ENCODE measurements at places on chromosomes 11 and 22. TPM values are rescaled to one million over a fixed set of nuclear protein-coding genes. Genes with fewer than 3 reads are reported as not detected.
A peak's percentile ranks its signal among the peaks of the same experiment; 100 is the strongest.

GRCh38 chr11:111260811-111261210 lies 15.3 kb downstream of the POU2AF2 start:
- DNase-seq: no peak

DNA sequence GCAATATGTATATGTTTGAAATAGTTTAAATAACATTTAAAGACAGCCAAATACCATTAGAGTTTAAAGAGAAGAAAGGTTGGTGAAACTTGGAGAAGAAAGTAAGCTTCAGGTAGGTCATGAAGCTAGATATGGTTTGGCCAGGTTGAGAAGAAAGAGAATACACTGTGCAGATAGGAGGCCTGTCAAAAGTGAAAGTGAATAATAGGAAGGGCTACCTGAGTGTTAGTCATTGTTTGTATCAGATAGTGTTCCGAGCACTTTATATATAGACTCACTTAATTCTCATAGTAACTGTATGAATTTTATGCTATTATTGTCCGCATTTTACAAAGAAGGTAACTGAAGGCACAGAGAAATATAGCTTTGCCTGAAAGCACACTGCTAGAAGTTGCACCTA lies 56.9 kb downstream of the USP47 start:
- no peak for DNase-seq

GRCh38 chr11:83063073-83063754 lies 8.5 kb downstream of the RAB30 start:
- DNase-seq: no peak

Gene NFAM1
- 1.1 TPM for total RNA-seq

Gene YPEL1
- 13.7 TPM for total RNA-seq

Gene CBLIF
- not detected for total RNA-seq

- no peak for DNase-seq
Observed at GRCh38 chr11:63277345-63277943, 34.0 kb upstream of the SLC22A25 start.

GRCh38 chr11:85869781-85870180 lies 14.6 kb downstream of the CCDC83 start:
- DNase-seq: no peak

GRCh38 chr11:6040874-6041273 lies 10.3 kb upstream of the OR56A1 start:
- DNase-seq: no peak

DNA sequence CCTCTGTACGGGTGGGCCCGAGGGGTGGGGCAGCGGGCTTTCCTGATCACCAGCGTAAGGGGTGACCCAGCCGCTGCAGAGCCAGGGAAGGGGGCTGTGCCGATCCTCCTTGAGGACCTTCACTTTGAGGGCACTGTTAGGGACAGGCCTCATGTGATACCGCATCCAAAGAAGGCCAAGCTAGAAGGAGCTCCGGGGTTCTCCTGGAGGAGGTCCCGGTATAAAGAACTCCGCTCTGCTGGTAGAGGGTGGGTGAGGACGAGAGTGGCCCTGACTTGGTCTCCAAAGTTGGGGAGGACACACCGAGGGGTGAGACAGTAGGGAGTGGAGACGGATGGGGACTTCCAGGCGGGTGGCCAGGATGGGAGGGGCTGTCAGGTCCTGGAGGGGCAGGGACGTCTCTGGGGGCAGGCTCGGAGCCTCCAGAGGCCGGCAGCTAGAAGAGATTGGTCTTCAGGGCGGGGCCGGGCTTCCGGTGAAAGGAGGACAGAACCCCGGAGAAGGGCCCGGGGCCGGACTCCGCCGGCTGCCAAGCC lies 4.6 kb downstream of the PHOX2A start:
- peak; percentile 61 for DNase-seq

- no peak for DNase-seq
Observed at GRCh38 chr11:115463606-115464005, 40.6 kb downstream of the CADM1 start.

DNA sequence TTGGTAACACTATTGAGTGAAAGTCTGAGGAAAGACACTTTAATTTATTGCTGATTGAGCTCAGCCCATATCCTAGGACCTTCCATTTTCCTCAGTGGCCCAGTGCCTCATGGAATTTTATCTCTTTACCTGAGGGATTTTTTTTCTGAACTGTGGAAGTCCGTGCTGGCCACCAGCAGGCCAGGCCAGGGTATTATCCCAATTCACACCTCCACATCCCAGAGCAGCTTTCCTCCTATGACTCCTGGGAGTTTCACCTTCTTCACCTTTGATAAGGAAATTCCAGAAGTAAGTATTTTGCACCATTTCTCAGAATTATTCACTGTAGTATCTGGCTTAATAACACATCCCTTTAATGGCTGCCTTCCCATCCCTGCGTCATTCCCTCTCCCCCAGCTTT lies 13.0 kb upstream of the RRAS2 start:
- no peak for DNase-seq

Gene IL18
- total RNA-seq: 1.8 TPM

GRCh38 chr11:12505183-12505582 lies 127.8 kb downstream of the PARVA start:
- no peak for DNase-seq

- peak; percentile 67 for DNase-seq
Observed at GRCh38 chr11:63574856-63575602, 11.8 kb upstream of the PLAAT2 start.

- no peak for DNase-seq
Observed at GRCh38 chr11:57279116-57279515, 42.1 kb upstream of the APLNR start.

GRCh38 chr22:50169774-50170341 lies 673 bp upstream of the PANX2 start:
- no peak for DNase-seq

Gene PRR33
- total RNA-seq: not detected

GRCh38 chr22:26956371-26956770 lies 299.0 kb downstream of the MIAT start:
- no peak for DNase-seq

Gene TPH1
- 2.3 TPM for total RNA-seq

Gene DERL3
- not detected for total RNA-seq

DNA sequence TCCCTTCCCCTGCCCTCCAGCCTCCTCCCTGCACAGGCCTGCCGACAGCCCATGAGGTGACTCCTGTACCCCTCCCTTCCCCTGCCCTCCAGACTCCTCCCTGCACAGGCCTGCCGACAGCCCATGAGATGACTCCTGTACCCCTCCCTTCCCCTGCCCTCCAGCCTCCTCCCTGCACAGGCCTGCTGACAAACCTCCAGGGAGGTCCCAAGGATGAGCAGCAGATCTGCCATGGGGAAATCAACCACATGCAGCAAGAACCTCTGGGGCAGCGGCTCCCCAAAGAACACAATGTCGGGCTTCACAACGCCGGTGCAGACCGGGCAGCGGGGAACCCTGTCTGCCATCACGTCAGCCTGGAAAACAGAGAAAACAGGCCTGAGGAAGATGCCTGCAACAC lies 12.3 kb downstream of the SIRT3 start:
- DNase-seq: no peak

Gene TH
- total RNA-seq: not detected

DNA sequence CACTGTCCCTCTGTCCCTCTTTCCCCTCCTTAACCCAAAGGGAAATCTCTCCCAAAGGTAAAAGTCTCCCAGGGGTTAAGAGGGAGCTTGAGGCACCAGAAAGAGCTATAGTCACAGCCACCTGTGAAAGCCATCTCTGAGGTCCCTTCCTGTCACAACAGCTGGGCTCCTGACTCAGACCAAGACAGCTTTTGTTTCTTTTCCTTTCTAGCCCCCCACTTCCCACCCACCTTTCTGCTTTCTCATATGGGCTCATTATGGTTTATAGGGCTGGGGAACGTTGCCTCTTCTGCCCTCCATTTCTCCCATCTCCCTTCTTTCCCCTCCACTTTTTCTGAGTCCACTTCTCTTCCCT lies 19.1 kb downstream of the MIF start:
- DNase-seq: no peak

- no peak for DNase-seq
Observed at GRCh38 chr11:70860888-70861287, 391.5 kb downstream of the SHANK2 start.

DNA sequence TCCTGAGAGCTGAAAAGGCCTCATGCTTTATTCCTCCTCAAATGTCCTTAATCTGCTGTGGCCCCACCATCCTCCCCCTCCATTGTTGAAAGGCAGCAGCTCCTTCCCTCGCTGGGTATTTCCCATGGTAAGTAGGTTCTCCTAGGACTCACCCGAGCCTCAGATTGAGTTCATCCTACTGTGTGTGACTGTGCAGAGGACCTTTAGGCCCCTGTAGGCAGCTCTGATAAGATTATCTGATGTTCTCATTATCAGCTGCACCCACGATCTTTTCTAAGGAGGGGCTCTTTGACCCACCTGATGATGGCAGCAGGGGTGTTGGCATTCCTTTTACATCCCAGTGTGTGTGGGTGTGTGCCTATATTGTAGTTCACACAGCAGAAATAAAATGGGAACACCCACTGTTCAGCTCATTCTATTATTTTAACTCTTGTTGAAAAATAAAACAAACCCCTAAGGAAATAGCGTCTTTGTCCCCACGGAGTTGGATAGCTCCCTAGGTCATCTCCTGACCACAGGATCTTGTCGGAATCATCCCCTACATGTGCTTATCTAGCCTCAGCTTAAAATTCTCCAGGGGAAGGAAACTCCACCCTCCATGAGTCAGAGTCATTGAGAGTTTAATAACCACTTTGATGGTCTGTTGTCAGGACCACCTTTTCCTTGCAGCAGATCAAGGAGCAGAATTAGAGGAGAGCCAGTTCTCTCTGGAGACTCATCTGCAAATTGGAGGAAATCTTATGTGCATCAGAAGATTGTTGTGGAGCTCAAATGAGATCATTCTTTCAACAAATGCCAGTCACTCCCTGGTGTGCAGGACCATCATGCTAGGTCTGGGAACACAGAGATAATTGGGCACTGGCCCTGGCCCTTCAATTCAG lies 19.3 kb downstream of the ENDOD1 start:
- DNase-seq: no peak

DNA sequence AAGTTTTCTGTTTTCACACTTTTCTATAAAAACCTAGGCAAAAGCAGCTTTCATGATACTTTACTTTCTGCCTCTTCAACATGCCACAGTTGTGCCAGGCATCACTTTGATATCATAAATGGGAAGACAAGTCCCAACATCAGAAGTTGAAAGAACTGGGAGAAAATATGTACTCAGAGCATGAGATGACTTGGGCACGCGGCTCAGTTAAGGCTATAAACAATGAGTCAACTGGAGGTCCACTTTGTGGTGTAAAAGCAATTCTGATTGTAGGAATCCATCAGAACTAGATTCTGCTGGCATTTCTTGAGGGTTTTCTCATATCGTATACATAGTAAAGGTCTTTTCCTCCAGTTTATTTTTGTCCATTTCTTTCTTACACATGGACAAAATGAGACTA lies 109.7 kb upstream of the USP47 start:
- DNase-seq: no peak

Gene CARD16
- total RNA-seq: not detected

- DNase-seq: no peak
Observed at GRCh38 chr11:44839458-44840084, 111.1 kb downstream of the TP53I11 start.

- DNase-seq: no peak
Observed at GRCh38 chr11:126233391-126233790, 21.8 kb downstream of the FAM118B start.

All from uterus (tissue), 4 donors.